Uterus (tissue), 4 donors: ENCODE measurements at places on chromosomes 4 and X. TPM values are rescaled to one million over a fixed set of nuclear protein-coding genes. Genes with fewer than 3 reads are reported as not detected.

PRKG2 gene
- 4.4 TPM for total RNA-seq

FREM3 gene
- 1.9 TPM for total RNA-seq

ETDB gene
- not detected for total RNA-seq

DTHD1 gene
- 2.4 TPM for total RNA-seq

DMRTC1 gene
- 1.4 TPM for total RNA-seq

MAGEC1 gene
- not detected for total RNA-seq

MAGEE2 gene
- total RNA-seq = not detected

PRSS12 gene
- 52.1 TPM for total RNA-seq

SCML1 gene
- total RNA-seq = 40.2 TPM

- DNase-seq = peak; percentile 68
These were observed 36.4 kb upstream of the ADH4 start for GRCh38 chr4:99180382-99181070.

DNA sequence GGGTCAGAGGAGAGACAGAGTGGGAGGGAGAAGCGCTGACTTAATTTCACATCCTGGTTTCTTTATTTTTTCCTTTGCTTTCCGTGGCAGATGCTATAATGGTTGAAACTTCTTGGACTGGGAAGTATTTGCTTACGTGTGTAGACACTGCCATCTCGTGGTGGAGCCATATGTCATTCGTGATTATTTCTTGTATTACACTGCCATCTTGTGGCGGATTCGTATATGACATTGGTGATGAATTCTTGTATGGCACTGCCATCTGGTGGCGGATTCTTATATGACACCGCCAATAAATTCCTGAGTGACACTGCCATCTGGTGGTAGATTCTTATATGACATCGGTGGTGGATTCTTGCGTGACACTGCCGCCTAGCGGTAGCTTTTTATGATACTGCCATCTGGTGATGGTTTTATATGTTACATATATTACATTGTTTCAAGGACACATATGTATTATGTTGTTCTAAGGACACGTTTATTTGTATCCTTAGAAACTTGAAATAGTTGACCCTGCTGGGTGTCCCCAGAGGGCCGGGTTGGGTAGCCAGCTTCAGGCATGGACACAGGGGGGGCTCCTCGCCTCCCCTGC, 37.3 kb upstream of the CLCN4 start:
- peak; percentile 56 for DNase-seq

DNA sequence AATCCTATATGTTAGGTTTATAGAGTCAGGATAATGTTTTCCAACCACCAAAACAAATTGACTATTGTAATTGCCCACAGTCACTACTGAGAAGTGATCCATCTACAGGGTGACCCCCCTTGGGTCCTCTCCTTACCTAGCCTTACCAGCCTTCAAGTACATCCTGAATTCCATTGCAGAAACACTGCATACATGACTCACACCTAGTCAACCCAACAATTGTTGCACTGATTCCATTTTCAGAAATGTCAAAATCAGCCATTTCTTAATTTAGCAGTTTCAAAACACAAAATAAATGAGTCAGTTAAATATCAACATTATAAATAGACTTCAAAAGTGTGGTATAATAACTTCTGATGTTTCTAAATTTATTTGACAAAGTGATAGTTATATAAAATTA, 106.3 kb upstream of the TNIP3 start:
- DNase-seq = no peak

GRCh38 chr4:17132226-17132625, 233.8 kb upstream of the LDB2 start:
- no peak for DNase-seq

GRCh38 chr4:23923840-23924239, 34.0 kb upstream of the PPARGC1A start:
- no peak for DNase-seq

DNA sequence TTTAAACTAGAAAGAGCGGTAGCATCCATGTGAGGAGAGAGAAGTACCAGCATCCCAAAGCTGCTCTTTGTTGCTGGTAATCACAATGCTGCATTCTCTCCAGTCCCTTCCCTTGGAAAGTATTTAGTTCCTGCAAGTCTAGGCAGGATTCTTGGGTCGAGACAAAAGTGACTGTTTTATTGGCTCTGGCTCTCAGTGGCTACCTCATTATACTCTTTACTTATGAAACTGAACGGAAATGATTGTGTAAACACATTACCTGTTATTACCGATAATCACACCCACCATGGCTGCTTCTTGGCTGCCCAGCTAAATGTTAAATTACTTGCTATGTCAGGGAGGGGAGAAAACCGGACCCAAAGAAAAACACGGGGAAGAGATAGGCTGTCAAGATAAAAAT, 26.2 kb downstream of the ATXN3L start:
- DNase-seq = no peak

- DNase-seq = no peak
These were observed 1.9 kb downstream of the GK start for GRCh38 chrX:30654989-30655607.

GRCh38 chrX:80876877-80877276, 67.2 kb upstream of the BRWD3 start:
- no peak for DNase-seq

DNA sequence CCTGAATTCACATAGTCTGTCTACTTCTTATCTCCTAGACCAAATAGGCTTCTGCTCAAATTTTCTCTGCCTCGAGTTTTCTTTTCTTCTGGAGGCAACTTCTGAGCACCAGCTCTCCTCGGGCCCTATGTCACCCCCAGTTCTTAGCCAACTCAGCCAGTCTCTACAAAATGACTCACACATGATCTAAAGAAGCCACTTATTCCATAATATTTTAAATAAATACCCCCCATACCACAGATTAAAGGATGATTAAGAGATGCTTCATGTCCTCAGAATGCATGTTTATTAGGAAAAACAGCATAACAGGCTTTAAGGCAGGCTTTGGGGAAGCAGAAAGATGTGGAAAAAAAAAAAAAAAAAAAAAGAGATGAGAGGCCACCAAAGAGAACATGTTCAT, 36.6 kb upstream of the DDX53 start:
- no peak for DNase-seq

- no peak for DNase-seq
These were observed 151.1 kb upstream of the ADGRL3 start for GRCh38 chr4:61049018-61049417.
